ENCODE measurements at places on chromosomes 13 and 19. TPM values are rescaled to one million over a fixed set of nuclear protein-coding genes. Genes with fewer than 3 reads are reported as not detected.

DNA sequence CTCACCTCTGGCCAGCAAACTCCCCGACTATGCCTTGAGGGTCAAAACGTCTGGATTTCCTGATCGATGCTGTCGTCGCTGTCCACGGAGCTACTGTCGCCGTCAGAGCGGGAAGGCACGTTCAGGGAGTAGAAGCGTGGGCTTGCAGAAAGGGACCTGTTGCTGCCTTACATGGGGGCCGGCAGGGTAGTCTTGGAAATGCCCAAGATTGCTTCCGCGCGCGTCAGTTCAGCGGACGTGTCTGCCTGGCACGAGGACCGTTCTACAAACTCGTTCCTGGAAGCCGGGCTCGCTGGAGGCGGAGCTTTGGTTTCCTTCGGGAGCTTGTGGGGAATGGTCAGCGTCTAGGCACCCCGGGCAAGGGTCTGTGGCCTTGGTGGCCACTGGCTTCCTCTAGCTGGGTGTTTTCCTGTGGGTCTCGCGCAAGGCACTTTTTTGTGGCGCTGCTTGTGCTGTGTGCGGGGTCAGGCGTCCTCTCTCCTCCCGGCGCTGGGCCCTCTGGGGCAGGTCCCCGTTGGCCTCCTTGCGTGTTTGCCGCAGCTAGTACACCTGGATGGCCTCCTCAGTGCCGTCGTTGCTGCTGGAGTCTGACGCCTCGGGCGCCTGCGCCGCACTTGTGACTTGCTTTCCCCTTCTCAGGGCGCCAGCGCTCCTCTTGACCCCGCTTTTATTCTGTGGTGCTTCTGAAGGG lies 15.4 kb downstream of the RB1 start:
- no peaks in the 10 kb centered on the region for H3K36me3 ChIP-seq
- no peak for DNase-seq
- H3K27me3 ChIP-seq: no peaks in the 10 kb centered on the region
- no peaks in the 10 kb centered on the region for H3K4me1 ChIP-seq

- H3K4me1 ChIP-seq: no peaks in the 10 kb centered on the region
- H3K27me3 ChIP-seq: no peaks in the 10 kb centered on the region
- no peak for DNase-seq
- H3K36me3 ChIP-seq: no peaks in the 10 kb centered on the region
- no peak overlapping the region for H3K27ac ChIP-seq
- no peak overlapping the region for H3K4me3 ChIP-seq
Measured at GRCh38 chr13:51849145-51850101, 4.4 kb upstream of the TMEM272 start.

DNA sequence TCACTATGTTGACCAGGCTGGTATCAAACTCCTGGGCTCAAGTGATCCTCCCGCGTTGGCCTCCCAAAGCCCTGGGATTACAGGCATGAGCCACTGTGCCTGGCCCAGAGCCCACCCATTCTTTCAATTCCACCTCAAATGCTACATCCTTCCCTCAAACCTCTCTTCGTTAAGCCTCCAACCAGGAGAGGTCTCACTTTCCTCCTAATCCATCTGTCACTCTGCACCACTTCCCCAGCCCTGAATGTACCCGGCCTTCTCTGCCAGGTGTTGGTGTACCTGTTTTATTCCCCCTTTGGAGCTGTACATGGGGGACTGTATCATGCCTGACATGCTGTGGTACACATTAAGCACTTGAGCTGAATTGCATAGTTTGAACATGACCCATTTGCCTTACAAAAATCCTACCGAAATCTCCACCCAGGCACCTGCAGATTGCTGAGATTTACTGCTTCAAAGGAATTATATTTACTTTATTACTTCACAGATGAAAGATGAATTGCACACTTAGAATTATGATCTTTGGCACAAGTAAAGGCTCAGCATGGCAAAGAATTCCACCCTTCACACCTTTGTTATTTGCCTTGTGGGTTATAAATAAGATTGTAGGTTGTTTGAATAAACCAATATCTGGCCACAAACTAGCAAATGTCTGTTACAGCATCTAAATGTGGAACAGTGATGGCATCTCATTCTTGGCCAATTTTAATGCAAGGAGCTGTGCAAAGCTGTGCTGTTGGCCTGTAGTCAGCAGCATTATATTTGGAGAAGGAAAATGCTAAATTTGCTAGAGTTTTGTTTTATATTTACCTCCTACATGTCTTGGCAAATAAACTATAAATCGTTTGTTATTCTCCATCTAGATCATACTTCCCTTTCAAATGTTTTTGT lies 15.6 kb upstream of the WASF3 start:
- no peaks in the 10 kb centered on the region for H3K36me3 ChIP-seq
- no peaks in the 10 kb centered on the region for H3K27me3 ChIP-seq
- no peaks in the 10 kb centered on the region for H3K4me1 ChIP-seq
- H3K27ac ChIP-seq: no peak overlapping the region
- no peak for DNase-seq
- H3K4me3 ChIP-seq: no peak overlapping the region

DNA sequence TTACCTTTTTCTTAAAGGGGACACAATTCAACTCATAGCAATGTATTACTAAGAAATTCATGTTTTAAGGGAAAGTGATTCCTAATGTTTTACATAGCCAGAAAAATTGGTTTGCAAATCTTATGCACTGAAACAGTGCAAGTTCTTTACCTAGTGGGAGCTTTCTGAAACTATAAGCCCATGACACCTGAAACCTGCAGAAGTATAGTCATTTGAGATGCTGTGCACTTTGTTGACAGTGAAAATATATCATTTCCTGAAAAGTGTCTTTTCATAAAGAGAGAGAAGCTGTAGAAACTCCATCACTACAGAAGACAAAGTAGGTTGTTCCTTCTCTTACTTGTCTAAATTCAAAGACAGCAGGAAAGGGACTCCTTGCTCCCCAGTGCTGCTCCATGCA lies 517.1 kb downstream of the LMO7 start:
- no peaks in the 10 kb centered on the region for H3K27me3 ChIP-seq
- no peak overlapping the region for H3K27ac ChIP-seq
- H3K4me1 ChIP-seq: no peaks in the 10 kb centered on the region
- H3K4me3 ChIP-seq: no peak overlapping the region

DNA sequence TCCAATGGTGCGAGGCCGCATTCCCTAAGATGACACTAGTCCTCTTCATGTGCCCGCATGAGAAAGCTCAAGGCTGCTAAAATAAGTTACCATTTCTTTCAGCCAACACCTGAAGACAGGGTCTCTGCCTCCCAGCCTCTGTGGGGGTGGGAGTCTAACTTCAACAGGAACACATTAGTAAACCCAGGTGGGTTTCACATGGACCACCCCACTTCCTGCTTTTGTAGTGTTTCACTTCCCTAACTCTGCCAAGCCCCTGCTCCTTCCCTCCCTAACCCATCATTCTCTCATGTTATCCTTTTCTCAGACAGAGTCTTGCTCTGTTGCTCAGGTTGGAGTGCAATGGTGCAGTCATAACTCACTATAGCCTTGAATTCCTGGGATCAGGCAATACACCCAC lies 783.6 kb downstream of the UQCRFS1 start:
- H3K36me3 ChIP-seq: no peaks in the 10 kb centered on the region
- H3K4me3 ChIP-seq: no peak overlapping the region
- no peaks in the 10 kb centered on the region for H3K4me1 ChIP-seq
- no peak for DNase-seq

GRCh38 chr19:58554494-58555368 lies at the start of gene CHMP2A:
CHMP2A (minus strand) TSS chr19:58555105; CDS start chr19:58554212, 893 bp downstream.
- H3K36me3 ChIP-seq: peaks cover 60% of the 10 kb centered on the region
- H3K27ac ChIP-seq: peak within 1 kb of the TSS; percentile 83
- H3K27me3 ChIP-seq: no peaks in the 10 kb centered on the region
- H3K4me1 ChIP-seq: peaks cover 25% of the 10 kb centered on the region
- H3K4me3 ChIP-seq: peak within 1 kb of the TSS; percentile 81
- peak; percentile 99 for DNase-seq

- H3K4me3 ChIP-seq: no peak overlapping the region
- H3K27ac ChIP-seq: no peak overlapping the region
- H3K27me3 ChIP-seq: no peaks in the 10 kb centered on the region
- peaks cover 18% of the 10 kb centered on the region for H3K36me3 ChIP-seq
- no peaks in the 10 kb centered on the region for H3K4me1 ChIP-seq
- DNase-seq: no peak
Measured at GRCh38 chr19:9289231-9289884, 20.3 kb downstream of the ZNF699 start.

GRCh38 chr19:4108767-4109625 lies 14.9 kb downstream of the MAP2K2 start:
- H3K36me3 ChIP-seq: peaks cover 5% of the 10 kb centered on the region
- H3K4me3 ChIP-seq: no peak overlapping the region
- peaks cover 7% of the 10 kb centered on the region for H3K4me1 ChIP-seq
- H3K27me3 ChIP-seq: no peaks in the 10 kb centered on the region

- peaks cover 73% of the 10 kb centered on the region for H3K4me1 ChIP-seq
- no peak overlapping the region for H3K4me3 ChIP-seq
- DNase-seq: peak; percentile 40
- H3K27me3 ChIP-seq: no peaks in the 10 kb centered on the region
Measured at GRCh38 chr13:30744056-30744680, 8.8 kb downstream of the ALOX5AP start.

PGLYRP2 gene
- total RNA-seq: not detected

SULT2A1 gene
- total RNA-seq: not detected

NUP62 gene
- total RNA-seq: 45.5 TPM

PLK5 gene
- not detected for total RNA-seq
